Activated naive CD4-positive, alpha-beta T cell treated with anti-CD3 and anti-CD28 coated beads, Interleukin-2, amount 50 U/mL, for 16 hours (primary cell): ENCODE measurements at places on chromosomes 16 and 17.

DNA sequence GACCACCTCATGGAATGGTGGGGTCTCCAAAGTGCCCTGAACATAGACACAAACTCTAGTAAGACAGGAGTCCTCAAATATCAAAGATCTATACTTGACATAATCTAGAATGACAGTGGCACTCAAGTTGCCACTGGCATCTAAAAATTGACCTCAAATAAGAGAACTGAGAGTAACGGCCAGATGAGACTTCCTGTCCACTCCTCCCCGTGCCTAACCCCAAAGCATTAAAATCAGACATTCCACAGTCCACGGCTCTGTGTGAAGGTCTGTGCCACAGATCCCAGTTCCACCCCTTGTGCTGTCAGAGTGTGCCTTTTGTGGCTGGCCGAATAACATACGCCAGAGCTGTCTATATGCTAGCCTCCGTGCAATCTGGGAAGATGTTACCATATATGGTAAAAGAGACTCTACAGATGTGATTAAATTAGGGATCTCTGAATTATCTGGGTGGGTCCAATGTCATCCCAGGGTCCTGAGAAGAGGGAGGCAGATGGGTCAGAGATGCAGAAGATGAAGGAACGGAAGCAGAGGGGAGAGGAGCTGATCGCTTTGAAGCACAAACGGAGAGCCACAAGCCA lies 21.0 kb upstream of the EVPL start:
- DNase-seq: no peak

- DNase-seq: no peak
Measured at GRCh38 chr17:40097931-40098845, 2.2 kb downstream of the NR1D1 start.

GRCh38 chr17:67546578-67547527 lies 169.8 kb downstream of the PITPNC1 start:
- no peak for DNase-seq

- no peak for DNase-seq
Measured at GRCh38 chr17:67834634-67835033, 9.3 kb downstream of the BPTF start.
